ENCODE measurements at places on chromosomes 1 and 21. TPM values are rescaled to one million over a fixed set of nuclear protein-coding genes. Genes with fewer than 3 reads are reported as not detected.

F13B gene
- not detected for total RNA-seq

EPHB2 gene
- not detected for total RNA-seq

PACC1 gene
- 10.1 TPM for total RNA-seq

ZNF683 gene
- not detected for total RNA-seq

DISP3 gene
- total RNA-seq = 0.82 TPM

SMIM11 gene
- total RNA-seq = 19.2 TPM

CLCNKA gene
- total RNA-seq = not detected

CELA2A gene
- total RNA-seq = not detected

S100A3 gene
- not detected for total RNA-seq

F3 gene
- total RNA-seq = not detected

RGS13 gene
- total RNA-seq = not detected

CNR2 gene
- total RNA-seq = not detected

ACTN2 gene
- total RNA-seq = 0.37 TPM

OXCT2 gene
- 2.9 TPM for total RNA-seq

LCE1B gene
- not detected for total RNA-seq

TNNI3K gene
- total RNA-seq = 0.45 TPM

SZT2 gene
- total RNA-seq = 52.1 TPM

GNB1 gene
- 267 TPM for total RNA-seq

MAP1LC3C gene
- not detected for total RNA-seq

PAPPA2 gene
- 1.3 TPM for total RNA-seq

ACTL8 gene
- 0.14 TPM for total RNA-seq

CD5L gene
- not detected for total RNA-seq

TRIM58 gene
- total RNA-seq = not detected

IGSF9 gene
- not detected for total RNA-seq

HEYL gene
- 1.1 TPM for total RNA-seq

RGSL1 gene
- total RNA-seq = not detected

RBM11 gene
- 8.2 TPM for total RNA-seq

KLHDC7A gene
- total RNA-seq = not detected

TTLL7 gene
- total RNA-seq = 2.3 TPM

DNM3 gene
- total RNA-seq = 2.6 TPM

FCRL5 gene
- total RNA-seq = not detected

ETV3L gene
- not detected for total RNA-seq

DUSP12 gene
- 23.8 TPM for total RNA-seq

Measured in activated naive CD4-positive, alpha-beta T cell treated with anti-CD3 and anti-CD28 coated beads, Interleukin-2, amount 50 U/mL, for 72 hours (primary cell).